ENCODE measurements at places on chromosomes 16 and 17. TPM values are rescaled to one million over a fixed set of nuclear protein-coding genes. Genes with fewer than 3 reads are reported as not detected.

KCTD19 gene
- not detected for total RNA-seq

ARL5C gene
- total RNA-seq = not detected

KCNH4 gene
- not detected for total RNA-seq

HS3ST2 gene
- not detected for total RNA-seq

TOM1L1 gene
- 33.7 TPM for total RNA-seq

SLC13A5 gene
- not detected for total RNA-seq

MYH10 gene
- total RNA-seq = 185 TPM

TNRC6A gene
- 22.3 TPM for total RNA-seq

TNFRSF17 gene
- total RNA-seq = not detected

ALOX12B gene
- not detected for total RNA-seq

TBKBP1 gene
- 9.6 TPM for total RNA-seq

ELMO3 gene
- 0.42 TPM for total RNA-seq

PLXDC1 gene
- not detected for total RNA-seq

ZSCAN10 gene
- not detected for total RNA-seq

ZNF624 gene
- total RNA-seq = 4.4 TPM

CCL11 gene
- total RNA-seq = not detected

All from smooth muscle cell of the umbilical artery (primary cell).